ENCODE measurements at places on chromosomes 5 and 9.

- DNase-seq, result no peak
Measured at GRCh38 chr9:111957856-111958631, 61.4 kb downstream of the UGCG start.

GRCh38 chr5:40569546-40570270 lies 110.0 kb upstream of the PTGER4 start:
- DNase-seq, result no peak

- no peak for DNase-seq
Measured at GRCh38 chr9:83505282-83505681, 32.9 kb downstream of the FRMD3 start.

DNA sequence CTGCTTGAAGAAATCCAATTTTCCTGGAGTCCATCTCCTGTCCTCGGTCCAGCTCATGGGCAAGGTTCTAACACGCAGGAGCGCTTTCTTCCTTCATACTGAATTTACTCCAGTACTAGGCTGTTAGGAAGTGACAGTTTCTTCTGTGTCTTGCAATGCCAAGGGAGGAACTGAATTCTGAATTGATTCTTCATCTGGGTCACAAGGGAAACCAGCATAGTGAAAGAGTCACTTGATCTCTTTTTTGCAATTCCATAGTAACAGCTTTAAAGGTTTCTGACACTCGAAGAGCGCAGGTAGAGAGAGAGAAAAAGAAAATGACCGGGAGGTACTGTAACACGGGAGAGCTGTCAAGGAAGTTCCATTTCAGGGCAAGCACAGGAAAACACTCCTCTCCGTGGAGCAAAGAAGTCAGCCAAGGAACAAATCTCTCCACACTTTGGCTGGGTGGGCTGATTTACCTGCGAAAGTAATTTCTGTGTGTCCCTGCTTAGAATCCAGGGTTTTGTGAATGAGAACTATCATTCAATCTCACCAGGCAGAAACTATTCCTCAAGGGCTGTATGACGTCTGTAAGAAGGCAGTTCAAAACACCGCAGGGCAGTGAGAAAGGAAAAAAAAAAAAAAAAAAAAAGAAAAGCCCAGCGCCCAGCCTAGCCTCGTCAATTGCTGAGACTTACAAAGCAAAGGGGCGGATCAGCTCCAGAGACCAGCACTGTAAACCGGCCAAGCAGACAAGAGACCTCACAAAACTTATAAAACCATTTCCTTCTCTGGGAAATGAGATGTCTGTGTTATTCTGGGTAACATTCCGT lies 617.8 kb downstream of the PDE4D start:
- DNase-seq, result peak; percentile 57

GRCh38 chr5:12023614-12024241 lies 119.5 kb upstream of the CTNND2 start:
- DNase-seq, result peak; percentile 30

GRCh38 chr9:6184749-6185645 lies 30.6 kb upstream of the IL33 start:
- no peak for DNase-seq

DNA sequence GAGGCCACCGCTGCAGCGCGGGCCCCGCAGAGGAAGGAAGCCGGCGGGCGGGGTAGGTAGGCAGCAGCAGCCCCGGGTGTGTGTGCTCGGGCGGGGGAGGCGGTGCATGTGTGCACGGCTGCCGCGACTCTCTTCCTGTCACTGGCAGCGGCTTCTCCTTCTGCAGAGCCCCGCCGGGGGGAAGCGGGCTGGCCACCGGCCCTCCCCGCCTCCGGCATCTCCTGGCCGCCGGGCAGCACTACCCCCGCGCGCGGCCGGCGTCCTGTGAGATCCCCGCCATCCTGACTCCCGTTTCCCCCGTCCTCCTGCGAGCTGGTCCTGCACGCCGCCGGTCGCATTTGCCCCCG lies 315 bp downstream of the PIK3R1 start:
- no peak for DNase-seq

DNA sequence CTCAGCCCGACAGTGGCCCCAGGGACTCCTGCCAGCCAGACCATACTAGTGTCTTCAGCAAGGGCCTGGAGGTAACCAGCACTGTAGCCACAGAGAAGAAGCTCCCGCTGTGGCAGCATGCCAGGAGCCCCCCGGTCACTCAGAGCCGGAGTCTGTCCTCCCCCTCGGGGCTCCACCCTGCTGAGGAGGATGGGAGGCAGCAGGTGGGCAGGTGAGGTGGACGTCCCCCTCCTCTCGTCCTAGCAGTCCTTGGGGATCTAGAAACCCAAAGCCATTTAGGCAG lies 28.0 kb upstream of the LRRC14B start:
- DNase-seq, result no peak

- DNase-seq, result no peak
Measured at GRCh38 chr5:43078956-43079355, 38.8 kb upstream of the ANXA2R start.

Measured in NT2/D1 (cell line).